ENCODE measurements at places on chromosomes 6 and 20.

DNA sequence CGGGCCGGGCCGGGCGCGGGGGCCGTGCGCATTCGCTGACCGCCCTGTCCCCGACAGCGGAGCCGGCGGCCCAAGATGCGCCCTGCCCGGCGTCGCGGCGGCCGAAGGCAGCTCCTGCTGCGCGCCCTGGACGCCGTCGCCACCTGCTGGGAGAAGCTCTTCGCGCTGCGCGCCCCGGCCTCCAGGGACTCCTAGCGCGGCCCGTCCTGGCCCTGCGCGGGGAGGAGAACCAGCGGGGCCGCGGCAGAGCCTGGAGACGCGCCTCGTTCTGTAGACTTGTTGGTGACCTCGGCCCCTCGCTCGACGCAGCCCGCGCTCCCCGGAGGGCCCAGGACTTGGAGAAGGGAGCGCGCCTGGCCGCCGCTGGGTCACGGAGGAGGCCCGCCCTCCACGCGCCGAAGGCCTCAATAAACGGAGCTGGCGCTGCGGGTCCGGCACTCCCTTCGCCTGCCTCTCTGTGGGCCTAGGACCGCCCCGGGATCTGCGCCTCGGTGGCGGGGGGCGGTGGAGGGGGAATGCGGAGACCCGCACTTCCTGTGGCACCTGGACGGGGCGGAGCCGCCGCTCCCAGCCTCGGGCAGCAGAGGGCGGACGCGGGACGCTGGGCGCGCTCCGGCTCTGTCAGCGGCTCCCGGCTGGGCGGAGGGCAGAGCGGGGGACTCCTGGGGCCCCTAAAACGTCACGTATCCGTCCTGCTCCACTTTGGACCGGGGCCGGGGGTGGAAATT lies 2.7 kb downstream of the C20orf204 start:
- peak; percentile 80 for DNase-seq

DNA sequence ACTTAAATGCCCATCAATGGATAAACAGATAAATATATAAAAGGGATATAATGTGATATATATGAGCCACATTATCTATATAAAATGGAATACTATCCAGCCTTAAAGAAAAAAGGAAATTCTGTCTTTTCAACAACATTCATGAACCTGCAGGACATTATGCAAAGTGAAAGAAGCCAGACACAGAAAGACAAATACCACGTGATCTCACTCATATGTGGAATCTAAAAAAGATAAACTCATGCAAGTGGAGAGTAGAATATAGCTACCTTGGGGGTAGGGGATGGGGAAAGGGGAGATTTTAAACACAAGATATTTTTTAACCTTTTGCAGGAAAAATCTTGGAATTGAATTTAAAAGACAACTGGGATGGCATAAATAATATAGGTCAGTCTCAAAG lies 1.5 kb upstream of the OR2J1 start:
- no peak for DNase-seq

DNA sequence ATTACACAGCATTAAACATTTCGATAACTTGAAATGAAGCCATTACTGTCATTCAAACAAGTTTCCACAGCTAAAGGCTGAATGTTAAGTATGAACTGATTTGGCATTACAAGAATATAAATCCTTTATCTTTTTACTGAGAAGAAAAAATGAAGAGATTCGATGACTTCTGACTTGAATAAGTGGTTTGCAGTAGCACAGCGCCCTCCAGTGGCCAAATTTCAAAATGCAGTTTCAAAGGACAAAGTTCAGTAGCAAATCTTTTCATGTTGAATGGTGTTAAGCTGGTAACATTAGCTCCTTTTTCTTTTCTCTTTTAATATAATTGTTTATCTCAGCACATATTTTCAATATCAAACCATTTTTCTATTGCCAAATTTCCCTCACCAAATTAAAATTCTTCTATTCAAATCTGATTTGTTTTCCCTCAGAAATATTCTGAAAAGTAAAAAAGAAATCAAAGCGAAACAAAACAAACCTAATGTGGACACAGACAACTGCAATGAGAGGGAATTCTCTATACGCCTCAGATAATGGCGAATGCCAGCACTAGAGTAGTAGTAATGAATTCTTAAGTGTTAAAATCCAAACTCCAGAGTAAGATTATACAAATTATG lies 145.7 kb downstream of the BTBD9 start:
- peak; percentile 87 for DNase-seq

DNA sequence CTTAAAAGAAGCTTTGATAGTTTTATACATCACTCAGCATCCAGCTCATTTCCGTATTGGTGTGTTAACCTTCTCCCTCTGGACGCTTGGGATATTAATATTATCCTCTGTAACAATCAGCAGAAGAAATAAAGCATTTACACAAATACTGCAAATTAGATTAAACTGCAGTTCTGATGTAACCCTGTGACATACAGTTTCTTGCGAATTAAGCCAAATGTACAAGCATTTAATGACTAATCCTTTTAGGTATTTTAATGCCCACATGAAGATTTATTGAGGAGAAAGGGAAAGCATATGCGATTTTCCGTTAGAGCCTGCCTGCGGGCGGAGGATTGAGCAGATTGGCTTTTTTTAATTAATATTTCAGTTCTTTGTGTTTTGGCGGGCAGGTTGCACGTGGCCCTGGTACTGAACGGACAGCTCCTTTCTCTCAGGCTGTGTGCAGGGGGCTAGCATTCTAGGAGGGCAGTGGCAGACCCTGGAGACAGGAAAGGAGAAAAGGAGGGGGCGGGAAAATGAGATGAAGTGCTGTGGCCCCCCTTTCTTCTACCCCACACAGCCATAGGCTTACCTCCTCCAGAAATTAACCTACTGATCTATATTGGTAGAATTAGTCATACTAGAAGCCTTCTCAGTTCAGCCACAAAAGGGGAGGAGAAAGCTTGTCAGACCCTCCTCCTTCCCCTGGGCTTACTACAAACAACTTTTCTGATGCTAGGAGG lies 14.1 kb upstream of the TFAP2D start:
- DNase-seq, result no peak

- DNase-seq, result peak; percentile 6
Observed at GRCh38 chr6:57224769-57225515, 2.8 kb upstream of the RAB23 start.

DNA sequence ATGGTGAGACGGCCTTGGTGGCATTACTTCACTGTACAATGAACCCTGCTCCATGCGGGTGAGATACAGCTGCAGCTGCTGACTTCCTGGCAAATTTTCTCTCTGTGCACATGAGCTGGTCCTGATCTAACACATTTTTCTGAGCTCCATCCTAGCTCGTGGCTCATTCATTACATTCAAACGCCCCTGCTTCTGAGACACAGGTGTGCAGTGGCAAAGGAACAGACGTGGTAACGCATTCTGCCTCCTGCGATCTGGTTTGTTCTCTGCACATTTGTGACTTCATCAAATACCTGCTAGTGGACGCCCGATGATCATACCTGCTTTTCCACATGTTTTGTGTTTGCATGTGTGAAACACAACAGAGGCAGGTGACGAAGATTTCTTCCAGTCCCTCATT lies 189.6 kb upstream of the PDE10A start:
- no peak for DNase-seq

DNA sequence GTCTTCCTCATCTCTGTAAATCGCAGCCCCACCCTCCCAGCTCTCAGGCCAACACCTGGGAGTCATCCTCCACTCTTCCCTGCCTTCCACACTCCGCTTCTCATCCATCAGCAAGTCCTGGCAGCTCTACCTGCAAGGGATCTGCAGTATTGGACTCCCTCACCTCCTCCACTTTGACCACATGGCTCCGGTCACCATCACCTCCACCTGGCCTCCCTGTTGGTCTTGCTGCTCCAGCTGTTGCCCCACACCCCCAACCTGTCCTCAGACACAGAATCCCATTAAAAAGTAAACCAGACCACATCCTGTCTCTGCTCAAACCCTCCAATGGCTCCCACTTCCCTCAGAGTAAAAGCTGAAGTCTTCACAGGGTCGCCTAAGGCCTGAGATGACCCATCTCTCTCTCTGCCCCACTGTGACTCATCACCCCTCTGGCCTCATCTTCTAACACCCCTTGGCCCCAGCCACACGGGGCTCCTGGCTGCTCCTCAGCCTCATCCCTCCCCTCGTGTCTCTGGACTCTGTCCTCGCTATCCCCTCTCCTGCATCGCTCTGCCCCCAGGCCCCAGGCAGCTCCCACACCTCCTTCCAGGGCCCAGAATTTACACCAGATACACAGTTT lies 185.1 kb upstream of the SULF2 start:
- DNase-seq, result no peak
